Right hindlimb (tissue), 1 donor: ENCODE measurements at places on chromosomes 5 and 9.

- DNase-seq: peak; percentile 93
Measured at GRCh38 chr9:130172161-130172857, at the start of gene NCS1. Gene NCS1 (plus strand): TSS chr9:130172404. CDS start chr9:130172664, 260 bp downstream.

DNA sequence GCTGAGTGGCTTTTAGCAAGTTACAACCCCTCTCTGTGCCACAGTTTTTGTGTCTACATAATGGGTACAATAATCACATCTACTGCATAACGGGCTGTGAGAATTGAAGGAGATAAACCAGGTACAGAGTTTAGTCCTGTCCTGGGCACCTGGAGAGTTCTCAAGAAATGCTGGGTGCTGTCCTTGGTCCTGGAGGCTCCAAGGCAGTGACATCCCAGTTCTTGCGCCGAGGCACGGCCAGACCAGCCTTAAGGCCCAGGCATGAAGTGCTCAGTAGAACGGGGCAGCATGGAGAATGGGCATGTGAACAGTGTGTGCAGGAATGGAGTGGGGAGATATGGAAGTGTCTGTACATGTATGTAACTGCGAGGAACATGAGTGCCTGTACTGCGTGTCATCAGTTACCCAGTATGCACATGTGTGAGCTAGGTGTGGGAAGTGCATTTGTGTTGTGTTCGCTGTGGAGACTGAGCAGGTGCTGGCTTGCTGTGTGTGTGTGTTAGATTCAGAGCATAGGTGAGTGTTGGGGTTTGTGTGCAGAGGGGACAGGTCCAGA lies 6.3 kb upstream of the UNC5A start:
- no peak for DNase-seq

- no peak for DNase-seq
Measured at GRCh38 chr9:4119778-4120554, 179.9 kb downstream of the GLIS3 start.

DNA sequence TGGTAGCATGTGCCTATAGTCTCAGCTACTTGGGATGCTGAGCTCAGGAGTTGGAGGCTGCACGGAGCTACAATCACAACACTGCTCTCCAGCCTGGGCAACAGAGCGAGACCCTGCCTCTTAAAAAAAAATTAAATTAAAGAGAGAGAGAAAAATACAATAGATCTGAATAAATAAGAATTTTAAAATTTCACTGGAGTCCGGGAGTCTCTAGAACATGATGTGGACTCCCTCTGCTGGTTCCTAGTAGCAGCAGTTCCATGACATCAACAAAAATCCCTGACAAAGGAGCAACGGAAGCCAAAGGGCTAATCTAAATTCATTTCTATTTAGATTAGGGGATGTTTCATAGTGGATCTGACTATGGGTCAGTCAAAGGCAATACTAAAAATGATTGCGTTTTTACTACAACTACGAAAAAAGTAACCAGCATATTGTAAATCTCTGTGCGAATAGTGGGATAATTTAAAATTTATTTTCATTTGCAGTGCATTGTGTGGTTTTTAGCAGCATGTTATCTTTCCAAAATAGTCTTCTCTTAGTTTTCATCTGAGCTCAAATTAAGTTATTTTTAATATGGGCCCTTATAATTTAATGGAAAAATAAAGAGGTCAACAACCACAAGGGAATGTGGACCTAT lies 6.7 kb downstream of the INIP start:
- no peak for DNase-seq

GRCh38 chr9:117757561-117758190 lies 53.5 kb downstream of the TLR4 start:
- DNase-seq: no peak

DNA sequence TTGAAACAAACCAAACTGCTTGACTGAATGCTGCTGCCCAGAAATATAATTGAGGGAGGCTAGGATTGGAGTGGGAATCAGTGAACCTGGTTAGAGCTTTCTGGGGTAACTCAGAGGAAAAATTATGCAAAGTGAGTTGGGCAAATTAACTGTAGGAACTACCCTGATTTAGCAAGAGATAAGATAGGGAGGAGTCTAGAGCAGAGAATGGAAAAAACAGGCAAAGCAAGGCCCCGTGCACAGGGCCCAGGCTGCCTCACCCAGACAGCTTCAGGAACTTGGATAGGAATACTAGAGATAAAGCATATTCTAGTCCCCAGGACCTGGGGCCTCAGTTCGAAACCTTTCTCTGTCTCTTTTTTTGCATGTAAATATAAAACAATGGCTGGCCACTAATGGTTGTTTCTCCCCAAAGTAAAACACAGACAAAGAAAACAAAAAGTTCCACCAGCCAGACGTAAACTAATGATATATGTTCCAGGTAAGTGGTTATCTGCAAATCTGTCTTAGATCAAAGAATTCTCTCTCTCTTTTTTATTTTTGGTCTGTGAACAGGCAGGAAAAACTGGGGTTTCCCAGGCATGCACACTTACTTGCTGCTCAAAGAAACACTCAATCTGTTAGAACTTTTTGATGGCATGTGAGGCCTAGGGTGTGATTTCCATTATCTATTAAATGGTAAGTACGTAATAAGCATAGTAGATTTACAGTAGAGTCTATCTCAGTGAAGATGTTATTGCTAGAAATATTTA lies 168.1 kb upstream of the MAP3K1 start:
- DNase-seq: no peak

GRCh38 chr9:115098226-115098965 lies 19.6 kb downstream of the TNC start:
- no peak for DNase-seq

GRCh38 chr5:111781200-111781599 lies 24.2 kb upstream of the NREP start:
- peak; percentile 40 for DNase-seq

- DNase-seq: no peak
Measured at GRCh38 chr5:36492984-36493654, 113.3 kb upstream of the SLC1A3 start.

- no peak for DNase-seq
Measured at GRCh38 chr9:92727716-92728700, 36.6 kb downstream of the BICD2 start.

- peak; percentile 81 for DNase-seq
Measured at GRCh38 chr5:139744471-139745131, 51.0 kb upstream of the PSD2 start.

DNA sequence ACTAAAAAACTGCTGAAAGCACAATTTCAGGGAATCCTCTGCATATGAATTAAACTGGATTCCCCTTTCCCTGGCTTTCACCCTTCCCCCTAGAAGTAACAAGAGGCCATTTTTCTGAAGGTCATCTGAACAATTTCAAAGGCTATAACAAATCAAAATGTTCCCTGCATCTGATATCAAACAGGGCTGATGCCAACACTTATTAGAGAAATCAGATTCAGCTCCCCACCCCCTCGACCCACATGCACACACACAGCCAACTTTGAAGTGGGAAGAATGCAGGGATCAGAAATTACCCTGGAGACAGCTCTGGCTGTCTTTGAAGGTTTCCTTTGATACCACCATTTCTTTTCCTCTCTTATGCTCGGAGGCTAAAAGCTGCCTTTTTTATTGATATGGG lies 149.0 kb upstream of the RAPGEF1 start:
- no peak for DNase-seq

DNA sequence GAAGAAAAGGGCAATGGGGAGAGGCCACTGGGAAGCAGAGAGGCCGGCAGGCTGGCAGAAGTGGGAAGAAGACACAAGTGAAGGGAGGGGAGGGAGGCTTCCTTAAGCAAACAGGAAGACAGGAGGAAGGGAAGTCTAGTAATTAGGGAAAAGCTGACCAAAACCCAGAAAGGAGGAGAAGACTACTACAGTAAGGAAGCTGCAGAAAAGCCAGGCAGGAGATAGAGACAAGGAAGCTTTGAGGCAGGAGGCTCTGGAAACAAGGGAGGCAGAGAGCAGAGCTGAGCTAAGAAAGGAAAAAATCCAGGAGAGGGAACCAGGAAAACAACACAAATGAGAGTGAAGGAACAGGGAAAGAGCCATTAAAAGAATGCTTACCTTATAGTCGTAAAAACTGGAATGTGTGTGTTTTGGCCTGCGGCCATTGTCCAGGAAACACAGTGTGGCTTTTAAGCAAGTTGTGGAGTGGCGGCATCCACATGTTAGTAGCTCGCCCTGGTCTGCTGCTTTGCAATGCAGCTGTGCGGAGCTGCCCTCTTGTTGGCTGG lies 317.1 kb upstream of the CLINT1 start:
- DNase-seq: peak; percentile 68

DNA sequence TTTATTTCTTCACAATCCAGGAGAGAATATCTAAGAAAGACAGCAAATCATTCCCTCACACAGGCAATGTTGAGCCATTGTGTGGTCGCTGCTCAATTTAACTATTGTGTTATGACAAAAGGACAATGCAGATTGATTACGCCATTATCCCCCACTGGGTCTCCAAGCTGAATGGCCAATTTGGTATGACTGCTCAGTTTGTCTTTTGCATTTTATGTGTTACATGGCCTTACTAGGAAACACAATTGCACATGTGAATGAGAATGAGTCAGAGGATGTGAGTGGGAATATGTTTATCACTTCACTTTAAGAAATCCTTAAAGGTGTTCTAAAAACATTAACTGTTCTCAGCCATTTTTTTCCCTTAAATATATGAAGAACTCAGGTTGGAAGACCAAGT lies 108.3 kb downstream of the FAM174A start:
- no peak for DNase-seq

DNA sequence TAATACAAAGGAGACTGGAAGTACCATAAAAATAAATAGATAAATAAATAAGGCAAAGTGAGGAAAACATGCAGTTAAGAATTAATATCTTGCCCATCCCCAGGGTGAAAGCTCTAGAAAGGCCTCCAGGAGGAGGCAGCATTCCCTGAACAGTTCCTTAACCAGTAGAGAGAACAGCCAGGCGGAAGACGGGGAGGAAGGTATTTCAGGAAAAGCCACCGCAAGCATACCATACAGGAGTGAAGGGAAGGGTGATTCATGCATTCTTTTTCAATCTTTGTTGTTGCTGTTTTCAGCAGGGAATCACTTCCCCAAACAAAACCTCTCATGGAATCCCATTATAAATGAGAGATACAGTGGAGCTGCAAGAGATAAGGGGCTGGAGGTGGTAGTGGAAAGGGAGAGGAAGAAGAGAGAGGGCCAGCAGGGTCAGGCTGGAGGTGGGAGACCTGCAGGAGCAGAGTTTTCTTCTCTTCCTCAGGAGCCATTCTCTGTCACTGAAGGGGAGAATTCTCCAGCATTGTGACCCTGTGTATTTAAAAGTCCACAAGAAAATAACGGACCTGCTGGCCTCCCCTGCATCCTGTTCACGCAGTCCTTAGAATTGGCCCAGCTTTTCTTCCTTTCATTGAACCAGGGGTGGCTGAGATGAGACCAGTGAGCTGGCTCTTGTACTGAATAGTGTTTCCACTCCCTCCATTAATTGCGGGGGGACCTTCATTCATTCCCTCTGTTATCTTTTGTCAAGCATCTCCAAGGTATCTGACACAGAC lies 255.9 kb downstream of the FAM114A2 start:
- no peak for DNase-seq

DNA sequence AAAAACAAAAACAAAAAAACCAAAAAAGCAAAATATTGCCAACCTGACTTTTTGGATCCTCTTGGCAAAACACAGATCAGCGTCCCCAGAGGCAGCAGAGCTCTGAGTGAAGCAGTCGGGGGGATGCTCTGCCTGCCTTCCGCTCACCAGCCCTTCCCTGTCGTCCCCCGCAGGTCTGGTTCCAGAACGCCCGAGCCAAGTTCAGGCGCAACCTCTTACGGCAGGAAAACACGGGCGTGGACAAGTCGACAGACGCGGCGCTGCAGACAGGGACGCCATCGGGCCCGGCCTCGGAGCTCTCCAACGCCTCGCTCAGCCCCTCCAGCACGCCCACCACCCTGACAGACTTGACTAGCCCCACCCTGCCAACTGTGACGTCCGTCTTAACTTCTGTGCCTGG lies 20.7 kb downstream of the LHX2 start:
- DNase-seq: peak; percentile 21

GRCh38 chr5:88666761-88667495 lies 216.1 kb downstream of the MEF2C start:
- peak; percentile 39 for DNase-seq

DNA sequence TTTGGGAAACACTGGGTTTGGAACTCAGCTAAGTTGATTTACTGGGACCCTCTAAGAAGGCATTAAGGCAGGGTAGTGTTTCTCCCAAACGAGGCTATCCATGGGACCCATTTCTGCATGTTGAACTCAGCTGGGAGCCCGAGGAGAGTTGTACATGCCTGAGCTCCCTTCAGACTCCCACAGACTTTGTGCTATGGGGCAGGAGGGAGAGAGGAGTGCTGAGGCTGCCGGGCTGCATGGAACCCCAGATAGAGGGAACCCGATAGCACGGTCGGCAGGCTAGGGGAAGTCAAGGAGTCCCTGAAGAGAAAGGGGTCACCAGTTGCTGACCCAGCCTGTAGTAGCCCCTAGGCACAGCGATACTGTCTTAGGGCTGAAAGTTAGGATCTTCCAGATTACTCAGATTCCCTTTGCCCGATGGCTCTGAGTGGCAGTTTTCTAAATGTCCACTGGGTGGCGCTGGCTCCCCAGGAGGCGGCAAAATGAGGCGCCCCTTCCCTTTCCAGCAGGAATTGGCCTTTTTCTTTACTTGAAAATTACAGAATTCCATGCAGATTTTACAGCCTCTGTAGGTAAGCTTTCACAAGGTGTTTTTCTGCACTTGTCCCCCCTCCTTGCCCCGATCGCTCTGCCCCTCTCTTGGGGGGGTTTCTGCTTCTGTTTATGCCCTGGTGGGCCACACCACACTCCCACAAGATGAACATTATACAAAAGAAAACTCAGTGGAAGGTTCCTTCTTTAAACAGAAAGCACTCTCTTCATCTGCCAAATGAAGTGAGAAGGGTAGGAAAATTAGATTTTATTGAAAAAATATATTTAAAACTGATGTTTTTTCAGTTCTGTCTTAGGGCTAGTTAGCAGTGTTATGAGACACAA lies 17.8 kb downstream of the NANS start:
- peak; percentile 62 for DNase-seq

- no peak for DNase-seq
Measured at GRCh38 chr5:107512029-107512428, 158.7 kb downstream of the EFNA5 start.

GRCh38 chr9:70635790-70636189 lies 221.3 kb upstream of the KLF9 start:
- no peak for DNase-seq

GRCh38 chr5:119452373-119453039 lies at the start of gene HSD17B4:
Gene HSD17B4 (plus strand): TSS chr5:119452497. CDS start chr5:119452576, 79 bp downstream.
- peak; percentile 91 for DNase-seq

- no peak for DNase-seq
Measured at GRCh38 chr5:6427694-6428093, 21.0 kb upstream of the UBE2QL1 start.

GRCh38 chr5:107813559-107813958 lies 142.8 kb upstream of the EFNA5 start:
- no peak for DNase-seq

- DNase-seq: no peak
Measured at GRCh38 chr9:125172031-125172755, 17.4 kb downstream of the PPP6C start.

GRCh38 chr9:84121991-84122523 lies 141.5 kb downstream of the RMI1 start:
- no peak for DNase-seq
